AG10803 (cell line): ENCODE measurements at places on chromosomes 4 and X.

- no peak for DNase-seq
These were observed 21.2 kb upstream of the DHRSX start for GRCh38 chrX:2521927-2522386.

DNA sequence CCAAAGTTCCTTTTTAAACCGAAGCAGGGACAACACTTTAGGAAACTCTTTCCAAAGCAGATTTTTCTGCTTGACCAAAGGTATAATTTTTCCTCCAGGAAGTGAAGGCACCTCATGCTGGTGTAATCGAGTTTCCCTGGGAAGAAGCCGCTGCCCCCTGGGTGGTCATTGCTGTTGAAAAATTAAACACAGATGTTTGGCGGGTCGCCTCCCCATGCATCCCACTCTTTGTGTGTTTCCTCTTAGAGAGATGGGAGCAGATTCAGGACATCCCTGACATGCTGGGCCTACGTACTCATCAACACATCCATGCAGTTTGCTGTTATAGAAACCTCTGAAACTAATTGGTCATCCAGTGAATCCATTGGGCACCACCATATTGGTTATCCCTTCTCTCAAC lies 179.2 kb upstream of the HCCS start:
- no peak for DNase-seq

DNA sequence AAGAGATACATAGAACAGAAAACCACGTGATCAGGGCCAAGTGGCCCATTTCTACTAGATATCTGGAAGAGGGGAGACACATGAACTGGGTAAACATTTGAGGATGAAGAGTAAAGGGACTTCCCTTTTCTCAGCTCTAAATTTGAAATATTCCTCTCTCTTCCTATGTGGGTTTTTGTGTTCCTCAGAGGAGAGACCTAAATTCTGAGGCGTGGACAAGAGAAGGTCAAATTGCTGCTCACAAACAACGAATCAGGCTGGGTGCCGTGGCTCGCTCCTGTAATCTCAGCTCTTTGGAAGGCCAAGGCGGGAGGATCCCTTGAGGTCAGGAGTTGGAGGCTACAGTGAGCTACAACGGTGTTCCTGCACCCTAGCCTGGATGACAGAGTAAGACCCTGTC lies 216.0 kb downstream of the PTTG2 start:
- DNase-seq = no peak

- peak; percentile 16 for DNase-seq
These were observed 174.2 kb upstream of the JADE1 start for GRCh38 chr4:128635141-128635954.

DNA sequence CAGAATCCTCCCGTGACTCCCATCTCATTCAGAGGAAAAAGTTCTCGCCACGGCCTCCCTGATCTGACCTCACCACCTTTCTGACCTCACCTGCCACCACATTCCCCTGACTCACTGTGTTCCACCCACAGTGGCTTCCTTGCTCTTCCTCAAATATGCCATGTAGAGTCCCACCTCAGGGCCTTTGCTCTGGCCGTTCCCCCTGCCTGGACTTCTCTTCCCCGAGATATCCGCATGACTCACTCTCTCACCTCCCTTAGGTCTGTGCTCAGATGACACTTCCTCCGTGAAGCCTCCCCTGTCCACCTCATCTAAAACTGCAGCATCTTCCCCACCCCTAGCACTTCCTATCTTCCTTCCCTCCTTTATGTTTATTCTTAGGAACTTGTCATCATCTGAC lies 7.2 kb upstream of the TSPYL2 start:
- DNase-seq = no peak

DNA sequence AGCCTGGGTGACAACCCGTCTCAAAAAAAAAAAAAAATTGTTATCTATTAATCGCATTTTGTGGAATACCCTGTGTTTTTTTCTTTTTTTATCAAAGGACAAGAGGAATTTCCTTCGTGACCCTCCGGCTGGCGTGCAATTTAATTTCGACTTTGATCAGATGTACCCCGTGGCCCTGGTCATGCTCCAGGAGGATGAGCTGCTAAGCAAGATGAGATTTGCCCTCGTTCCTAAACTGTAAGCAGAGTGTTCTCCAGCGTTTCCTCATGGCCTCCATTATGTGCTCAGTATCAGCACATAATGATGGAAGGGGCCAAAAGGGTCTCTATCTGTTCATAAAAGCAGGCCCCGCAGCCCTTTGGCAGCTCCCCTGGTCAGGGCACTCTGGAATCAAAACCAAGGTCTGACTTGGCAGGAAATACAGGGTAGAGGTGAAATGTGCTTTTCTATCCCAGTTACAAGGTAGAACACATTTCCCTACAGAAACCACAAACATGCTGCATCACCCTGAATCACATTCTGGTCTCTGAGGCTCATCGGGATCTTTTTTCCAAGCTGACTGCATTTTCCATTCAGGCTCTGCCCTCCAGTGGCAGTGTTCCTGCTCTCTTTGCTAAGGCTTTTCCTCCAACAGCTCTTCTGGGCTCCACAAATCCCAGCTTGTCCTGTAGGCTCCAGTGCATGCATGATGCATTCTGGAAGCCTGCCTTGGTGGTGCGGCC lies 24.4 kb downstream of the SYAP1 start:
- peak; percentile 62 for DNase-seq

- peak; percentile 31 for DNase-seq
These were observed 126.4 kb upstream of the GATB start for GRCh38 chr4:151887031-151887815.

DNA sequence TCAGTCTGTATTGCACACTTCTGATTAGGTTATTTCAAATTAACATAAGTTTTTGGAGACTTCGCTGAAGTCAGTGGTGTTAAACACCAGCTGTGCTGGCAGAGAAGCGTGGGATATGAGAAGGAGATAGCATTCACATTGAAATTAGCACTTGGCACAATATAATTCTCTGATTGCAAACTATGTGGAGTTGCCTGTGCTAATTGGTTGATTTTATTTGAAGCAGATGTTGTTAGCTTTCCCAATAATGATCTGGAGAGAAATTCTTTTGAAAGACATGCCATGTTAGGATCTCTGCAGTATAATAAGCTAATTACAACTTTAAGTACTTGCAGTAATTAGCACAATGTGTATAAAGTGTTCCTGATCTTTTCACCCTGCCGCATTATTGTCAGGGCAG lies 367.4 kb upstream of the ARX start:
- DNase-seq = no peak

DNA sequence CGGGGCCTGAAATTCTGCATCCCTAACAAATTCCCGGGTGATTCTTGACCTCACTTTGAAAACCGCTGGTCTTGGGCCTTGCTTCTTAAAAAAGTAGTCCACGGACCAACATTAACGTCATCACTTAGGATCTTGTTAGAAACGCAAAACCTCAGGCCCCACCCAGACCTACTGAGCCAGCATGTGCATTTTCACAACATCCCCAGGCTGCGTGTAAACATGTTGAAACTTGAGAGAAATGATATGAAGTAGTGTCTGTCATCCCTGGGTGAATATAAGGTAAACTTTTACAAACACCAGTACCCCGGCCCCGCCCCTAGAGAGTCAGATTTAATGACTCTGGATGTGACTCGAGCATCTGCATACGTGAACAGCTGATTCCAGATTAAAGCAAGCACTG lies 33.7 kb downstream of the SORBS2 start:
- DNase-seq = no peak

GRCh38 chr4:79209081-79209480 lies 116.8 kb downstream of the NAA11 start:
- DNase-seq = no peak

DNA sequence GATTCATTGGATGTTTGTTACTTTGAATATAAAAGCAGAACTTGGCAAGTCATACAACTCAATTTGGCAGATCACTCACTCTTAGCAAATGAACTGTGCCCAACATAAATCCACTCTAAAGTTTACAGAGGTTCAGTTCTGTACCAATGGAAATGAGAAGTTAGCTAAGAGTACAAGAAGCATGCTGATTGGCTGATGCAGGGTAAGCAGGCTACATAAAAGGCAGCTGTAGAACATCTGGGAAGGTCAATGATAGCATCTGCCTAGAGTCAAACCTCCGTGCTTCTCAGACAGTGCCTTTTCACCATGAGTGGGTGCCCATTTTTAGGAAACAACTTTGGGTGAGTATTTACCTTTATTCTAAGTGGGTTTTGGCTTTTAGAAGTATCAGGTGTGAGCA lies at the start of gene TDO2:
Gene TDO2, plus strand, starts transcription at position 244 of the 400 bp plus-strand sequence. Its CDS starts 63 bp downstream, at position 307.
- no peak for DNase-seq

DNA sequence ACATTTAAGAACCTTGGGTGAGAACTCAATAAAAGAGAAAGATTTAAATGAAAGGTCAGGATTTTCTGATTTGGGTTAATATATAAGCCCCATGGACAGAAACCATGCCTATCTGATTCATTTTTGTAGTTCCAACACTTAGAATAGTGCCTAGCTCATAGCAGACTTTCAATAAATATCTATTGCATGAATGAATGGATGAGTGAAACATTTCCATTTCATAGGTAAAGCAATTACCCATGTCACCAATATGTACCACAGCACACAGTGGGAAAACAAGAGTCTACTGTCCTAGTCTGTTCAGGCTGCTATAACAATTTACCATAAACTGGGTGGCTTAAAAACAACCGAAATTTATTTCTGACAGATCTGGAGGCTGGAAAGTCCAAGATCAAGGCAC lies 63.9 kb upstream of the PTPN13 start:
- no peak for DNase-seq

GRCh38 chrX:10936976-10937375 lies 174.2 kb upstream of the HCCS start:
- no peak for DNase-seq

- no peak for DNase-seq
These were observed 146.2 kb upstream of the HHIP start for GRCh38 chr4:144499777-144500176.

GRCh38 chrX:153569475-153569874 lies 29.5 kb downstream of the CCNQ start:
- DNase-seq = no peak

DNA sequence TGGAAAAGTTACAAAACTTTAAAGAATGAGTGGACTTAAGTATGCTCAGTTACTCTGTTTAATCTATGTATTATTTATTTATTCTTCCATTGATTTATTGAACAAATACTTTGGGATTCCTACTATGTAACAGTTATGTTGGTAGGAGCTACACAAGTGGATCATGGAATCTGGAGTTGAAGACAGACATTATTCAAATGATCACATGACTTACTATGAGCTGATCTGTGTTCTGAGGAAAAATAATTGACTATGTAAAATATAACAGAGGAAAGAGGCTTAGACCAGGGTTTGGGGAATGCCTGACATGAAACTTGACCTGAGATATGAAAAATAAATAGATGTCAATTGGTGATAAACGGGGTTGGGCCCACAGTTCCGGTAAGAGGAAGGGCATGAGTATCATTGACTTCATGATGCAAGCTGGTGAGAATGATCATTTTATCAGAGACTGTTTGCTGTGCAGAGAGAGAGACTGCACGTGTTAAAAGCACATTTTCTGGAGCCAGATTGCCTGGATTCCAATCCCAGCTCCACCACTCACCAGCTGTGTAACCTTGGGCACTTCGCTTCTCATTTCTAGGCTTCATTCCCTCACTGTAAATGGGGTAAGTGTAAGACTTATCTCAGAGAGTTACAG lies 179.0 kb downstream of the SPCS3 start:
- DNase-seq = peak; percentile 53

DNA sequence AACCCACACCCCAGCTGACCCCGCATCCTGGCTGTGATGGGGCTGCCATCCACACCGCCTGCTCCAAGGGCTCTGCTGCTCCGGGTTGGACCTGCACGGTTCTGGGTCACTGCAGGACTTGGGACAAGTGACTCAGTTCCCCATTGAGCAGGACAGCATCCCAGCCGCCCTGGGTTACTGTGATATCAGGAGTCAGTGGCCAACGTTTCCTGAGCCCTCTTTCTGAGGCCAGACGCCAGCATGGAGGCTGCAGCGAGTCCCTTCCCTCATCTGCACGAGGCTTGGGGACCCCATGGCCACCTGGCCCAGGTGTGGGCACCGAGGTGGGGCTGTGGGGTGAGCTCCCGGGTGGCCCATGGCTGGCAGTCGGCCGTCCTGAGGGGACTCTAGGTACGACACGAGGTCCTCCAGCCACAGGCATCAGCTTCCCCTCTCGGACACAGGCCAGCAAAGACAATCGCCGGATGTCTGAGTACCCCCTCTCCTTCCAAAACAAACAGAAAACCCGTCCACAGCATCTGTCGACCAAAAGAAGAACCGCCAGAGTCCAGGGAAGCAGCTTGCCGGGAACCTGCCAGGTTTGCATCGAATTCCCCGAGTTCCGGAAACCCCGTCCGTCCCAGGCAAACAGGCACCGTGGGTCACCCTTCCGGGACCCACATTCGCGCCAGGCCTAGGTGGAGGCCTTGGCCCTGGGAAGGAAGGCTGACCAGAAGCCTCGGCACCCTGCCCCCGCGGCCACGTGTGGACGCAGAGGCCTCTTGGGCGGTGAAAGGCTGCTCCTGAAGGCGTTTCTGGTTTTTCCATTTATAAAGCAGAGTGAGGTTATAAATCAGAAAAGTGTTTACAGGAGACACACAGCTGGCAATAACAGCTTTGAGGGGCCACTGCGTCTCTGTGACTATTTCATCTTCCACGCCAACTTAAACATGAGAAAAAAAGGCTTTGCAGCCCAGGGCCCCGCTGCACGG lies 136.0 kb downstream of the FAM53A start:
- peak; percentile 3 for DNase-seq

GRCh38 chr4:153022241-153022715 lies 86.2 kb downstream of the FHDC1 start:
- DNase-seq = no peak

DNA sequence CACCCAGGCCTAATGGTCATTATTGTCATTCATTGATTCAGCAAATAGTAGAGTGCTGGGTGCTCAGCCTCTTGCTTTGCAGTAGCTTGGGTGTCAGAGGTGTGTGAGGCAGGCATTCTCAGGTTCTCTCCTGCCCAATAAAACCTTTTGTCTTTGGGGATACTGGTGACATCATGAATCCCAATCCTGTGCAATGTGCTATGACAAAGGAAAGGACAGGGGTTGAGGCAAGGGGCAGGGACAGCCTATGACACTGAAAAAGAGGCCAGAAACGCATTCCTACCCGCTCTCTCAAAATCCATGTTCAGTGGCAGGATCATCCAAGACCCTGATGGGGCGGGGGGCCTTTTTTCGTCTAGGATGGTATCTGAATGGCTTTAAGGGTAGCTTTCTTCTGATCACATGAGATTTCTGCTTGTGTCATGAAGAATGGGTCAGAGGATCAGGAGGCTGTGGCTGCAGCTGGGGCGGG lies 1.5 kb upstream of the FAM193A start:
- DNase-seq = no peak

GRCh38 chrX:18833071-18833731 lies 125.8 kb downstream of the PPEF1 start:
- peak; percentile 20 for DNase-seq

GRCh38 chrX:154696676-154697045 lies 43.3 kb upstream of the CTAG2 start:
- DNase-seq = peak; percentile 71

DNA sequence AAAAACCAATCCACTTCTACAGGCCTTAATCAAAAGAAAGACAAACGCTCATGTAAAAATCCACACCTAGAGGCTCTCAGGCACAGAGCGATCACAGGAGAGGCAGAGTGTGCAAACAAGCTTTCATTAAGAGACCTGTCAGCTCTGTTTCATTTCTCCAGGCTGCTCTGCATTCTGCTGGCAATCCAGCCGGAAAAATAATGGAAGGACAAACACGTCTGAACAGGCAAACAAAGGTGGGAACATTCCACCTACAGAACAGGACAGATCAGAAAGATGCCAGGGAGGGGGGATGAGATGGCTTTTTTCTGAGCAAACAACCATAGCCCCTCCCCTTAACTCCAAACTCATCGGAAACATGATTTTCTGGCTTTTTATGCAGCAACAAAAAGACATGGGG lies 9.7 kb downstream of the SOD3 start:
- DNase-seq = no peak
